ENCODE measurements at places on chromosomes 16 and 17. TPM values are rescaled to one million over a fixed set of nuclear protein-coding genes. Genes with fewer than 3 reads are reported as not detected.

- DNase-seq, result peak; percentile 54
- H3K4me1 ChIP-seq, result peaks cover 57% of the 10 kb centered on the region
- H3K4me3 ChIP-seq, result peak overlapping the region; percentile 94
- H3K27me3 ChIP-seq, result no peaks in the 10 kb centered on the region
These were observed 1.2 kb downstream of the USP7 start for GRCh38 chr16:8962393-8963009.

The NXPH3 gene
- 0.44 TPM for total RNA-seq

DNA sequence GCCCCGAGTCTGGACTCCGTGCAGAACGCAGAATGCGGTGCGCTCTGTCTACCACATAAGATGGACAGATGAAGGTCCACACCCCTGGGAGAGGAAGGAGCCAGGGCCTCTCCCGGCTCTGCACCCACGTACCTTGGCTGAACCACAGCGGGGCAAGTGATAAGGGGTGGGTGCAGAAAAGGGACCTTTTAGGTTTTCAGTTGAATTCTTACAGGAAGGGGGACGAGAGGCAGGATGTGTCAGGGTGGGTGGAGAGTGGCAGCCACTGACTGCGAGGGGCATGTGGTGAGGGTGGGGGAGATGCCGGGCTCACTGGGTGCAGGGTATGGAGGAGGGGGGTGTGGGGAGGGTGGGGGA, 372 bp downstream of the CD300A start:
- H3K27me3 ChIP-seq, result no peaks in the 10 kb centered on the region
- H3K27ac ChIP-seq, result no peak overlapping the region
- no peak for DNase-seq
- peak overlapping the region; percentile 66 for H3K4me3 ChIP-seq

The DHRS7C gene
- not detected for total RNA-seq

The NTN3 gene
- not detected for total RNA-seq

The MT1H gene
- total RNA-seq, result 9.6 TPM

The TMED6 gene
- 3.7 TPM for total RNA-seq

The C1QL1 gene
- 2.0 TPM for total RNA-seq

- no peak for DNase-seq
- no peak overlapping the region for H3K27ac ChIP-seq
- H3K4me1 ChIP-seq, result peaks cover 12% of the 10 kb centered on the region
- H3K27me3 ChIP-seq, result no peaks in the 10 kb centered on the region
- H3K36me3 ChIP-seq, result no peaks in the 10 kb centered on the region
These were observed 67.2 kb downstream of the PARN start for GRCh38 chr16:14562691-14563491.

DNA sequence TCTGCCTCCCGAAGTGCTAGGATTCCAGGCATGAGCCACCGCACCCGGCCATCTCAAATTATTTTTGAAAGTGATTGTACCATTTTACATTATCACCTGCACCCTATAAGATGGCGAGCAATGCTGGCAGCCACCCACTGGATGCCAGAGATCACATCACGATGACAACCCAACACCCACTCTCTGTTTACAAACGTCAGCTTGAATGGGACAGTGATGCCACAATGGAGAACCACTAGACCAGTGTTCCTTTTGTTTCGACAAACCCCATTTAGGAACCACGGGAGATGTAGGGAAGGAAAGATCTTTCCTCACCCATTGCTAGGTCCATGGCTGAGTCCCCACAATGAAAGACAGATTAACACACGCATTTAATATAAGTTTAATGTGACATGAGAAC, 20.1 kb upstream of the HAPSTR1 start:
- H3K36me3 ChIP-seq, result peaks cover 5% of the 10 kb centered on the region
- DNase-seq, result no peak
- H3K27me3 ChIP-seq, result no peaks in the 10 kb centered on the region
- peaks cover 60% of the 10 kb centered on the region for H3K4me1 ChIP-seq

The C16orf92 gene
- total RNA-seq, result not detected

Data from activated T-cell treated with anti-CD3 and anti-CD28 coated beads, Interleukin-2, amount 50 U/mL, for 72 hours (primary cell).